ENCODE measurements at places on chromosomes 5 and 9. TPM values are rescaled to one million over a fixed set of nuclear protein-coding genes. Genes with fewer than 3 reads are reported as not detected.

GRCh38 chr9:130259044-130259443, 6.5 kb upstream of the HMCN2 start:
- DNase-seq = no peak

DNA sequence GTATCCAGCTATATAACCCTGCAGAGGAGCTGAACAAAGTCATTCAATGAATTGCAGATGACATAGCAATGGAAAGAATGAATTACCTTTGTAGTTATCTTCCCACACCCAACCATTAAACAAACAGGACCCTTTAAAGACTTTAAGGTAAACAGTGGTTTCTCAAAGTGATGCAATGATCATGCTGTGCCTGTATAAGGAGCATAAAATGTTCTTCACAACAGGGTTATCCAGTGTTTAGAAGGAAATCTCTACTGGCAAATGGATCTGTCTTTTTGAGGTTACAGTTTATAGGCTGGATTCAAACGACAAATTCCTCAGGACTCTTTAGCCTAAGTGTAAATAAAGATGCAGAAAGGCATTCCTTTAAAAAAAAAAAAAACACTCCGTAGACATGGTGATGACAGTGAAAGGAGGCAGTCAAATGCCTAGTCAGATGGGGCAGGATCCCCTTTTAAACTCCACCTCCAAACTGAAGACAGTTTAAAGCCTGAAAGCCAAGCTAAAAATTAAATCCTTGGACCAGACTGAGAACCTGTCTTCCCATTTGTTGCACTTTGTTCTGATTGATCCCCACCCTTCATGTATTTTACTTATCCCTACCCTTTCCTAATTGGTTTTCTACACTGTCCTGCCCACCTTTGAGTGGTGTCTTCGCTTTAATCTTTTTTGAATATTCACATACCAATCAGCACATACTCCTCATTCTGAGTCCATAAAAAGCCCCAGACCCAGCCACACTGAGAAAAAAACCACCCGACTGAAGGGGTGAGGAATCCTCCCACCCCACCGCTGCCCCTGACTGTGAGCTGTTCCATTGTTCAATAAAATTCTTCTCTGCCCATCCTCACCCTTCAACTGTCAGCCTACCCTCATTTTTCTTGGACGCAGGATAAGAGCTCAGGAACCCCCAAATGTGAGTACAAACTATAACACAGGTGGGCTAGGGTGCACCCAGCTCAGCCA, 761.3 kb upstream of the DMAC1 start:
- DNase-seq = no peak

Gene WASHC1
- 17.7 TPM for total RNA-seq

DNA sequence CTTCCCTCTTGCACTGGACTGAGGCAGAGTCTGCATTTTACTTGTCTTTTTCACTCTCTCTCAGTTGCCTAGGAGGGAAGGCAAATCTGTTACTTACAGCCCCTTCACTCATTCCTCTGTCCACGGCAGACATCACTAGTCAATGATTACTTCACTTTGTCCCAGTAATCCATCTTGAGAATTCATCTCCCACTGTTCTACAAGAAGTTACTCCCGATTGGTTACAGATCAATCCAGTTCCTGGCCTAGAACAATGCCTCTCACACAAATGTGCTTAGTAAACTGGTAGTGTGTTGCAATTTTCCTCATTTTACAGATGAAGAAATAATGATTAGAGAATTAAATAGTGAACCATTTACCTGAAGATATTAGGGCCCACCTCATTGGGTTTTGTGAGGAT, 49.7 kb upstream of the SPATA31D4 start:
- DNase-seq = no peak

Gene SPINK7
- total RNA-seq = not detected

DNA sequence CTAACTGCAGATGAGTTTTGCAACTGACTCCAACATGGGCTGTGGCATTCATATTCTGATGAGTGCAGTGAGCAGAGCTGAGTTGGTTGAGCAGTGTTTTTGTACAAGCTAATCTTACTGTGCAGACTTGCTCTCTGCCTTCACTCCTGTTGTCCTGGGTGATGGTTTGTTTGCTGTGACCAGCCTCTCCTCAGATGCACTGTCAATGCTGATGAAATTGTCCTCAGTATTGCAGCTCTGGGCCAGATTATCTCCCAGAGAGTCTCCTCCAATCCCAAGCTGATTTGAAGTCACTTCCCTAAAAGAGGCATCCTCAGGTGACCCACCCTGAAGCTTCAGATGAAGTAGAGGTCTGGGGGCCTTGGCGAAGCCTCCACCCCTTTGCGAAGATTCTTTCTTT, 581.8 kb downstream of the ACTL7B start:
- DNase-seq = no peak

Gene POU5F2
- 1.0 TPM for total RNA-seq

DNA sequence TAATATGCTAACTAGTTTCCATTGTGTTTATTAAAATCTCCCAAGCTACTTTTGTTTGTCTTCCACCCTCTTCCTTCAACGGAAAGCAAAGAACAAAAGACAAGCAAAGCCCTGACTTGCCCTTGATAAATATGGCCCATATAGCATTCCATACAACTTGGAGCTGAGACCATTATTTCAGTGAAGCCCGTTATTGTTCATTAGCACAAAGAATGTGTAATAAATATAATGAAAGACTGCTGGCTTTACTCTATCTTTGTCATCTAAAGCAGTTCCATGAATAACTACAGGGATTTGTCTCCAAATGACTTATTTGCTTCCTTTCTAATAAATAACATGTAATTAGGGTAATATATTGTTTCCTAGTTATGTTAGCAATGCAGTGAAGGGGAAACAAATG, 270.7 kb upstream of the TLE4 start:
- no peak for DNase-seq

DNA sequence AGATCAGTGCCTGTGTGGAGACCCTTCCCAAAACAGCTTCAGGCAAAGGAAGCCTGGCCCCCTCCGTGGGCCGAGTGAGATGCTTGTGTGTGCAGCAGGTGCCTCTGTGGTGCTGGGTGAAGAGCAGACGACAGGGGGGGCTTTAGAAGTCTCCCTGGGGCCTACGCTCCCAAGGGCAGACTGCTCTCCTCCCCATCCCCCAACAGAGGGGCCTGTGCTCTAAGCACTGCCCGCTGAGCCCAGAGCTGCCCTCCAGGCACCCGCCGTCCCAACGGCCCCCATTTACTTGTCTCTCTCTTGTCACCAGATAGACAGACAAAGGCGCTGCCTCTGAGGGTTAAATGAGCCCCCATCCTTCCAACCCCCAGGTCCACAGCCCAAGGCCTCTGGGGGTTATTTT, 2.7 kb upstream of the LHX3 start:
- no peak for DNase-seq
